ENCODE measurements at places on chromosomes 5 and 9.

GRCh38 chr9:36937951-36938350, 96.1 kb downstream of the PAX5 start:
- DNase-seq = no peak

GRCh38 chr5:52948418-52949076, 40.6 kb upstream of the ITGA2 start:
- DNase-seq = peak; percentile 30

- no peak for DNase-seq
These were observed 356.4 kb upstream of the GRAMD2B start for GRCh38 chr5:126066836-126067235.

DNA sequence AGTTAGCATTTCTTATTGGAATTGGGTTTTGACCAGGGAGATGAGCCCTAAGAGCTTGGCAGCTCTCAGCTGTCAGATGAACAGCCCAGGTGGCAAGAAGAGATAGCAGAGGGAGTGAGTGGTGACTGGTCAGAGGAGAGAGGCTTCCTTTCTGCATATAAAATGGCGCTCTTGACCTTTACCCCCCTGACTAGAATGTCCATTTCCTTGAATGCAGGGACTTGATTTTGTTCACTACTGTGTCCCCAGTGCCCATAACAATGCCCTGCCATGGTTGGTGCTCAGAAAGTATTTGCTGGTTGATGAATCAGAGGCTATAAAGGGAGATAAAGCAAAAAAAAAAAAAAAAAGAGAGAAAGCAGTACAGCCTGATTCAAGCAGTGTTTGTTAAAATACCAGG, 7.2 kb downstream of the CHMP5 start:
- DNase-seq = no peak

- DNase-seq = no peak
These were observed 198.7 kb downstream of the CHSY3 start for GRCh38 chr5:130102960-130103359.

GRCh38 chr5:156327296-156327695, 332 bp downstream of the SGCD start:
- no peak for DNase-seq

DNA sequence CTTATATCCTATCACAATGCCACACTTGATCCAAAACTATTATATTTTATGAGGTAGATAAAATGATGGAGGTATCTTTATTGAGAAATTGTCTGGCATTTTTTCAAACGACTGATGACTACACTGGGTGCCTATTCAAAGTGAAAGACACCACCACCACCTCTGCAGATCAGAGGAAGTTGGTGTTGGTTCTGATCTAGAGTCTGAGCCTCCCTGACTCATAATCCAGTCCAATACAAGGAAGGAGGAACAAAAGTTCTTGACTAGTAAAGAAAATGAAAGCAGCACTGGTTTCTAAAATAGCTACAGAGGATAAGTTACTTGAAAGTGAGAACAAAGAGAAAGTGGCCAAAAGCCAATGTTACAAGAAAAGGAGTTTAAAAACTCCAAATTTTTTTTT, 139.9 kb downstream of the RFX3 start:
- no peak for DNase-seq

- DNase-seq = no peak
These were observed 141.5 kb downstream of the GABRG2 start for GRCh38 chr5:162209005-162209605.

DNA sequence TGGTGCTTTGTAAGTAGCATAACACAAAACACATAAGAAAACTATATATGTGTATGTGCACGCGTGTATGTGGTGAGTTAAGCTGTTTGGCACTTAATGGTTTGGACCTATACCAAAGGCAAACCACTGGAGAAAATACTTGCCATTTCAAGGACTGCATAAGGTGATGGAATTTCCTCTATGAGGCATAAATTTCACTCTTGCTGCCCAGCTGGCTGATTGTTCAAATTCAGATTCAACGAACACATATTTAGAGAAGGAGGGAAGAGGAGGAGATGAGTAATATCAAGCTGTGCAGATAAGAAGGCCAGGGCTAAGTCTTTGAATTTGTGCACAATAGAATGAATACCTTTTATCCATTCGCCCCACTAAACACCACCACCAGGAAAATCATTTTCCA, 470.6 kb upstream of the MPDZ start:
- no peak for DNase-seq

DNA sequence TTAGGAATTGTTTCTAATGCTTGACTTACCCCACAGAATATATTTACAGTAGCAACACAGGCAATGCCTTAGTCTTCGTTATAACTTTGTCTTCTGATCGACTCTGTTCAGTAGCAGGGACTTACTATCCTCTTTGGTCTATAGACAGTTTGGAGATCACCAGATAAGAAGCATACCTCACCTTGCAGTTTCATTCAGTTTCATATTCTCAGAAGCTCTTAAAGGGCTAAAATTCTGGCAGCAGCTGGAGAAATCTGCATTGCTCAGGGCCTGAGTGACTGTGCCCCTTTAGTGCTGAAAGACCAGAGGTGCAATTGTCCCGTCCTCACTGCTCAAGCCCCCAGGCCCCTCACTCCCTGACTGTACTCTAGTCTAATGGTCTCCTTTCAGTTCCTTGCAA, 26.0 kb downstream of the ZBTB43 start:
- DNase-seq = no peak

- DNase-seq = no peak
These were observed 149.7 kb downstream of the ENC1 start for GRCh38 chr5:74490814-74491213.

DNA sequence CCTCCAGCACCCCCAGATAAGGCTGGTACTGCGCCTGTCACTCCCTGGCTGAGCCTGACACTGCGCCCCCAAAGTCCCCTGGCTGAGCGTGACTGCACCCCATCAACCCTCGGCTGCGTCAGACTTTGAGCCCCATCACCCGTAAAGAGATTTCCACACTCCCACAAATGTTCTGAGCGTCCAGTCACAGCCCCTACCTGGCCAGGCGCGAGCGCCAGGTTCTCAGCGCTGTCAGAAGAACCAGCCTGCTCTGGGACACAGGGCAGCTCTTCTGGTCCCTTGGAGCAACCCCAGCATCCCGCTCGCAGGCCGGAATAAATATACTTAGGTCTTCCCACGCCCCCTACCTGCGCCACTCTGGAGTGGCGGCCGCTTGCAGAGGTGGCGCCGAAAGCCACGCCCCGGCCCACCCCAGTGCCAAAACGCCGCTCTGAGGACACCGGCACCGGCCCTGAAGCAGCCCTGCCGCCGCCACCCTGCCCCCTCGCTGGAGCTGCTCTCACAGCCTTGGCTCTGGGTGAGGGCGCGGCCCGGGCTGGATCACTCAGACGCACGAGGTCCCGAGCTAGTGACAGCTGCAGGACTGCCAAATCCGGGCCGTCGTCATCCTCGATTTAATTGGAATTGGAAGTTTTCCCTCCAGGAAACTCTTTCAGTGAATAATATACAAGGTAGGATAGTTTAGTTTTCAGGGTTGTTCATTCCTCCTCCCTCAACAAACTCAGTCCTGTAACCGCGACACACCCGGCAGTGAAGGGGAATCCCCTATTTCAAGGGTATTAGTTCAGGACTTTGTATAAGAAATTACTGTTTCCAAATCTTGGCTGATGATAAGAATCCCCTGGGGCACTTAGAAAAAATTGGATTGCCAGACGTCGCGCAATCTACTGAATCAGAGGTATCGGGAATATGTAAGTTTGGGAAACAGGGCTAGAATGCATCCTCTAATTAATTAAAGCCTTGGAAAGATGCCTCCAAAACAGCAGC, 1.2 kb upstream of the CEMIP2 start:
- peak; percentile 45 for DNase-seq

Measured in stimulated activated CD4-positive, alpha-beta T cell treated with anti-CD3 and anti-CD28 coated beads, TNF-alpha, amount 100 ng/mL, for 4 hours (primary cell).